ENCODE measurements at places on chromosomes 11 and 22. TPM values are rescaled to one million over a fixed set of nuclear protein-coding genes. Genes with fewer than 3 reads are reported as not detected.

BATF2 gene
- total RNA-seq: 0.50 TPM

MFRP gene
- total RNA-seq: not detected

HIC2 gene
- total RNA-seq: 2.7 TPM

MRPL40 gene
- total RNA-seq: 41.3 TPM

MMP3 gene
- 54.4 TPM for total RNA-seq

ALX4 gene
- under 0.01 TPM for total RNA-seq

SAA4 gene
- total RNA-seq: not detected

HEPHL1 gene
- total RNA-seq: 0.11 TPM

RASSF10 gene
- total RNA-seq: not detected

SERPIND1 gene
- not detected for total RNA-seq

OR2AT4 gene
- not detected for total RNA-seq

AP5B1 gene
- total RNA-seq: 8.0 TPM

OR52A5 gene
- total RNA-seq: not detected

CNIH2 gene
- total RNA-seq: 0.25 TPM

GAL3ST3 gene
- total RNA-seq: not detected

KRTAP5-2 gene
- not detected for total RNA-seq

MRGPRF gene
- total RNA-seq: 33.6 TPM

RTN4RL2 gene
- under 0.01 TPM for total RNA-seq

KDM4D gene
- 1.4 TPM for total RNA-seq

SHISA8 gene
- total RNA-seq: not detected

OR51E2 gene
- total RNA-seq: 0.11 TPM

BRMS1 gene
- total RNA-seq: 73.5 TPM

All from uterine smooth muscle cell (primary cell).